ENCODE measurements at places on chromosomes 6 and 20.

GRCh38 chr20:10540636-10541493 is 105.8 kb downstream of the SLX4IP start:
- no peak for DNase-seq

DNA sequence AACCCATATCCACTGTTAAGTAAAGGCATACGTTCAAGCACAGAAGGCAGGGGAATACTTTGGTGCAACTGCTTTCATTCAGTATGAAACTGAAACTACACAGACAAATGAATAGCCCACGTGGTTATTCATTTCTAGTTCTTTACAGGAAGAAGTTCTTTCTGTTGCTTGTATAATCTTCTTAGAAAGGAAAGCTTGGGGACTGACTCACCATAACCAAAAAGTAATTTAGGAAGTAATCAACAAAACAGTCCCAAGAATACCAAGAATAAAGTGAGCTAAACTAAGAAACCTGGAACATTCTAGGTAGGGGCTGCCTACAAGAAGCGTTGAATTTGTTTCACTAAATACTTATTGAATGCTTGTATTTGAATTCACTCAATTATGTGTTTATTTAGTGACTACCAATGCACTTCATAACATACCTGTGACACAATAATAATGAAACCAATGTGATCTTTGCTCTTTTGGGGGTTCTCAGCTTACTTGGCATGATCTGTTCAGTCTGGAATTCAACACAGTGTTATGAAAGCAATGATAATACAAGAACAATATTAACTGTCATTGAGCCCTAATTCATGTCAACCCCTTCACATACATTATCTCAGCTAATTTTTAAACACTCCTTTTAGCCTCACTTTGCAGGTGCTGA is 25.1 kb upstream of the KIAA0408 start:
- no peak for DNase-seq

DNA sequence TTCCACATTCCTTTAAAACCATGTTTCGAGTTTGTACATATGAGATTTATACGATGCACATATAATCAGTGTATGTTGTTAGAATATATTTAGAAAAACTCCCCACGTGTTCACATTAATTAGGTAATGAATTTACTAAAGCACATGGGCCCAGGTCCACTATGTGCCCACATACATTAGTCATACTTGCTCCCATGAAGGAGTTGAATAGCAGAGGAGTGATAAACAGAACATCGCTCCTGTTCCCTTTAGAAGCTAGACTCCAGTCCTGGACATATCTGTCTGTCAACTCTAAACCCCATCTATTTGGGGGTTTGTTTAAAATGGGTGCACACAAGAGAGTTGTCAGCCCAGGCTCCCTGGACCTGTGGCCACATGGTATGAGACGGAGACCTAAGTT is 108.1 kb upstream of the TIAM2 start:
- no peak for DNase-seq

DNA sequence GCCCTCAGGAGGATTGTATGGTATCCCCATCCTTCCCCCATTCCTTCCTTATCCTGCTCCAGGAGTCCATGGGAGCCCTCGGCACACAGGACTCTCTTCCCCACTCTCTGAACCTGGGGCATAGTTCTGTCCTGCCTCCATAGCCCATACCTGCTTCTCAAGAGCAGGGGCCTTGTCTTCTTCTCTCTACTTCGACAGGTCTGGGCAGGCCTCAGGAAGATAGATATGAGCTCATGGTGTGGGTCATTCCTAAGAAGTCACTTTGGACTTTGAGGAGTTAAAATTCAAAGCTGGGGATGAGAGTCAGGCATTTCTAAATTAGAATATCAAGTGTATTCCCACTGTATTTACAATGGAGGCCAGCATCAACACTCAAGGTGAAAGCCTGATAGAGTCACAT is 8.4 kb upstream of the ADA start:
- DNase-seq = no peak

GRCh38 chr6:36464233-36464632 is 21.4 kb downstream of the KCTD20 start:
- no peak for DNase-seq

GRCh38 chr6:159414711-159415110 is 245.5 kb downstream of the FNDC1 start:
- no peak for DNase-seq
